NCI-H446 treated with DMSO at 0.1 percent for 48 hours (cell line): ENCODE measurements at places on chromosomes 3 and 15.

- peak; percentile 83 for DNase-seq
Observed at GRCh38 chr3:184711493-184712247, at the start of gene MAGEF1. MAGEF1 (minus strand) TSS chr3:184712064; CDS start chr3:184711821, 243 bp downstream.

GRCh38 chr3:13571264-13571663 lies 22.3 kb downstream of the FBLN2 start:
- no peak for DNase-seq

- no peak for DNase-seq
Observed at GRCh38 chr3:115652738-115653137, 29.4 kb downstream of the GAP43 start.

GRCh38 chr3:4976109-4976508 lies 3.1 kb upstream of the BHLHE40 start:
- DNase-seq, result no peak

GRCh38 chr15:42727750-42728381 lies 9.1 kb downstream of the CDAN1 start:
- no peak for DNase-seq
